ENCODE measurements at places on chromosomes 1 and 21.

DNA sequence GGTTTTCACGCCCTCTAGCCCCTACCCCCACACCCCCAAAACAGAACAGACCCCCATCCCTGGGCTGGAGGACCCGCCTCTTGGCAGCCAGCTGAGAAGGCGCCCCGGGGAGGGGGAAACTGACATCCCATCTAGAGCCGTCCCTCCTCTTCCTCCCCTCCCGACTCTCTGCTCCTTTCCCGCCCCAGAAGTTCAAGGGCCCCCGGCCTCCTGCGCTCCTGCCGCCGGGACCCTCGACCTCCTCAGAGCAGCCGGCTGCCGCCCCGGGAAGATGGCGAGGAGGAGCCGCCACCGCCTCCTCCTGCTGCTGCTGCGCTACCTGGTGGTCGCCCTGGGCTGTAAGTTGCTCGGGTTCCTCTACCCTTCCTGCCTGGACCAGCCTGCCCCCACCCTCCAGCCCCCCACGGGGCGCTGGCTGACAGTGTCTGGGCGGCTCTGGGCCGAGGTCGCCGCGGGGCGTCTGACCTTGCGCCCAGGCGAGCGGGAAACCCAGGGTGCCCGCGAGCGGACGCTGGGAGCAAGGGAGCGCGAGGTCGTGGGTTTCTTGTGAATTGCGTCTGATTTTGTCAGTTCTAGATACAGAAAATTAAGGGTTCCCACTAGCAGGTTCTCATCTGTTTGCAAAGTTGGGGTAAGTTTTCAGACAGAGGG, 618 bp downstream of the JAM2 start:
- peak; percentile 42 for DNase-seq

GRCh38 chr1:12658531-12659453, 14.9 kb downstream of the AADACL4 start:
- DNase-seq, result peak; percentile 77

GRCh38 chr1:171754353-171754705, 12.5 kb upstream of the VAMP4 start:
- no peak for DNase-seq

DNA sequence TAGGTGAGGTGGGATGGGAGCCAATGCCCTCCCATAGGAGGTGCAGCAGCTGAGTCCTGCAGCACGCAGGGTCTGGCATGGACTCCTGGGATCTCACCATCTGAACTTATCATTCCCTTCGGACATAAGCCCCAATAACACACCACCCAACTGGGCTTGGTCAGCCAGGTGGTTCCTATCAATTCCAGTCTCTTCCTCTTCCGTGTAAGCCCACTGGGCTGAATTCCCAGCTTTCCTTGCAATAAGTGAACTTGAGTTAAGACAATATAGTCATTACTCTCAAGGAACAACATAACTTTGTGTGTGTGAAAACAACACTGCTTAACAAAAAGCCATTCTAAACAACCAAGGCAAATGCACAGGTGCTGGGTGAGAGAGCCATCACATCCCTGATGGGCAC, 86.6 kb upstream of the EDN2 start:
- DNase-seq, result peak; percentile 22

DNA sequence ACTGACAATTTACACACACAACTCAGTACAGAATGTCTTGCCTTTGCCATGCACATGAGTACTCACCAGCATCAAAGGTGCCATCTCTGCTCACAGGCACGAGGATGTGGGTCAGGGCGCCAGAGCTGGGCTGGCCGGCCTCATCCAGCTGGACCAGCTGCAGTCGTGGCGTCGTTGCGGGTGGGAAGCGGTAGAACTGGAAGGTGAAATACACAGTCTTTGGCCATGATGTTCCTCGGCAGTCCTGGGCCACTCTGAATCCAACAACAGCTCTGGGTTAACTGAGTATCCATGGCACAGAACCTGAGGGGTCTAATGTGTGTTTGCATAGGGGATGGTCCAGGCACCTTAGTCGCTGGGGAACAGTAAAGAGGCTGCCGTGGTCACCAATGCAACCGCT, 87.7 kb downstream of the NPHP4 start:
- DNase-seq, result no peak

- no peak for DNase-seq
Observed at GRCh38 chr1:198122693-198123092, 34.1 kb upstream of the NEK7 start.

DNA sequence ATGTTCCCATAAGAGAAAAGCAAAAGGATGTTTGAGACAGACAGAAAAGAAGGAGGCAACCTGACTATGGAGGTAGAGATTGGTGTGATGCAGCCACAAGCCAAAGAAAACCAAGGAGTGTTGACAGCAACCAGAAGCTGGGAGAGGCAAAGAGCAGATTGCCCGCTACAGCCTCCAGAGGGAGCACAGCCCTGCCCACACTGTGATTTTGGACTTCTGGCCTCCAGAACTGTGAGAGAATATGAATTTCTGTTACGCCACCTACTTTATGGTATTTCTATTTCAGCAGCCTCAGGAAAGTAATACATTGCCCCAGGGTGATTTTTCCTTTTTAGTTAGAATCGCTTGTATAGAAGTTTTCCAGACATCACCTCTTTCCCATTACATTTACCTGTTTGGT, 28.4 kb downstream of the SLAMF6 start:
- DNase-seq, result no peak

- DNase-seq, result no peak
Observed at GRCh38 chr1:225980005-225980836, 18.9 kb downstream of the SDE2 start.

- DNase-seq, result no peak
Observed at GRCh38 chr1:115729756-115730155, 38.8 kb downstream of the CASQ2 start.

DNA sequence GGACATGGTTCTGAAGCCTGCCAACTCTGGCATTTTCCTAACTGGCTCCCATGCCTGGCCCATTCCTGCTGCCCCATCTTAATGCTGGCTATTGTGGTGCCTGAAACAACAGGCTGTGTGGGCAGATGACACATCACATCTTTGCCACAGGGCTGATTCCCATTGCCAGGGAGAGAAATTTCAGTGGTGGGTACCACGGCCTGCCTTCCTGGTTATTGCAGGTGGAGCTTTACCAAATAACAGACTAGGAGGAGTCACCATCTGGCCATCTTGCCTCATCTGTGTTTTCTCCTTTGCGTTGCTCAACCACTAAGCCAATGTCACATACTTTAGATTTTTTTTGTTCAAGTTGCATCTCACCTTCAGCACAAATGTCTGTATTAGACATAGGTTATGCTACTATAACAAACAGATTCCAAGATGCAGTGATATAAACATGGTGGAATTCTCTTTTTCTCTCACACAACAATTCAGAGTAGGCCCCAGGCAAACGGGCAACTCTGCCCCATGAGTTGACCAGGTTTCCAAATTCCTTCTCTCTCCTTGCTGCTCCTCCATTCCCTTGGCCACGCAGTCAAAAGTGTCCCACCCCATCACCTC, 14.1 kb downstream of the CDA start:
- DNase-seq, result no peak

DNA sequence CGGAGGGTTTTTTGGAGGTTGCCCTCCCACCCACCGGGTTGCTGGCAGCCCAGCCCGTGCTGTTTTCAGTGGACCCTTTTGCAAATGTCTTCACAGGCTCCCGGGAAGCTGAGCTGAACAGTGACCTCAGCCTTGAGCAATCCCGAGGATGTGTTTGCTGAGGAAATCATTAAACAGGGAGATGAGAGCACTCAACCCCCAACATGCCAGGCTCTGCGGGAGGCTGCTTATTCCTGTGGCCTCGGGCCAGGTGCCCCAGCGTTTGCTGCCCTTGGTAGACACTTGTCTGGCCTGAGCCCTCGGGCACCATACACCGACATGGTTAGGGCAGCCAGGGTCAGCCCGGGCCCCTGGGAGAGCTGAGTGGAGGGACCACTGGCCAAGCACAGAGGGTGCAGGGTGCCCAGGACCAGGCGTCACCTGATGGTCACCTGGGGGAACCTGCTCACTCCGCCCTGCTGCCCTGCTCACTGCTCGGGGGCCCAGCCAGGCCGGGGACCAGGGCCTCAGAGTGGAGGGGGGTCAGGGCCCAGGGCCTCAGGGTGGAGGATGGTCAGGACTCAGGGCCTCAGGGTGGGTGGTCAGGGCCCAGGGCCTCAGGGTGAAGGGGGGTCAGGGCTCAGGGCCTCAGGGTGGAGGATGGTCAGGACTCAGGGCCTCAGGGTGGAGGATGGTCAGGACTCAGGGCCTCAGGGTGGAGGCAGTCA, 42.5 kb upstream of the POFUT2 start:
- no peak for DNase-seq

DNA sequence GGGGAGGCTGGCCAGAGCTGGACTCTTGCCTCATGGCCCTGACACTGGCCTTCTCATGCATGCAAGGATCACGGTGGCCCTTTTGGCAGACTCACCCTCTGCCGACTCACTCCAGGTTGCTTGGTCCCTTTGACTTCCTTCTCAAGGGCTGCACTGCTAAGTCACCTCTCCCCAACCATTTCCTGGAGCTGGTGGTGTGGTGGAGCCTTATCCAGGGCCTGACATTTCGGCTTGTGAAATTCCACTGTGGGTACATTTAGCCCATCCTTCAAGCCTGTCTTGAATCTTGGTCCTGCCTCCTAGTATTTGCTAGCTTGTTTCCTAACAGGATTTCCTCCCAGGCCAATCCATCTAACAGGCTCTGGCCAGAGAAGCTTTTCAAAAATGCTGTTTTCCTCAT, 52.6 kb upstream of the JUN start:
- DNase-seq, result no peak

- no peak for DNase-seq
Observed at GRCh38 chr1:208344202-208344857, 100.1 kb upstream of the PLXNA2 start.

DNA sequence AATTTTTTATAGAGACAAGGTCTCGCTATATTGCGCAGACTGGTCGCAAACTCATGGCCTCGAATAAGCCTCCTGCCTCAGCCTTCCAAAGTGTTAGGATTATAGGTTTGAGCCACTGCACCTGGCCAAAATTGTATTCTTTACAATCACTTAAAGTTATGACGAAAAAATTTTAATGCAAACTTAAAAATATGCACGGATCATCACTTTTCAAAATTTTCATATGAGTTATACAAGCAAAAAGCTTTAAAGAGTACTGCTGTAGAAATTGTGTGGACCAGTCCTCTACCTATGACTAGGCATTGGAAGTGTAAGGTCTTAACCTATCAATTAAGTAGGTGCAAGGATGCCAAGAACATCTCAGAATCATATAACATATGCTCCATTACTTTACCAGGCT, 34.9 kb downstream of the COP1 start:
- DNase-seq, result no peak

- DNase-seq, result no peak
Observed at GRCh38 chr1:248136811-248137210, 8.1 kb upstream of the OR2M5 start.

GRCh38 chr1:63112155-63112900, 210.0 kb upstream of the FOXD3 start:
- no peak for DNase-seq

DNA sequence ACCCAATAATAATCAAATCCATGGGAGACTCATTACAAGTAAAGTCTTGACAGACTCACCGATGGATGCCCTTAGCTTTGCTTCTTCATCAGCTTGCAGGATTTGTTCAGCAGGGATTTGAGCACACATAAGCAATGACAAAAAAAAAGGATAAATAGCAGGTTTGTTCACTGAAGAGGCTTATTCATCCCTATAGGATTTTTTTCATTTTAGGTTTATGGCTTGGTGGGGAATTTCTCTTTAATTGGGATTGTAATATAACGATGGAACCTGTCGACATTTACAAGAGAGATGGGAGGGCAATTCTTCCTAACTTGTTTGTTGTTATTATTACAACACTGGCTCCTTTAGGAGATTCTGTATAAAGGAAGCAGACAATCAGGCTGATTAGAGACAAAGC, 649.1 kb upstream of the PLXNA2 start:
- DNase-seq, result no peak

DNA sequence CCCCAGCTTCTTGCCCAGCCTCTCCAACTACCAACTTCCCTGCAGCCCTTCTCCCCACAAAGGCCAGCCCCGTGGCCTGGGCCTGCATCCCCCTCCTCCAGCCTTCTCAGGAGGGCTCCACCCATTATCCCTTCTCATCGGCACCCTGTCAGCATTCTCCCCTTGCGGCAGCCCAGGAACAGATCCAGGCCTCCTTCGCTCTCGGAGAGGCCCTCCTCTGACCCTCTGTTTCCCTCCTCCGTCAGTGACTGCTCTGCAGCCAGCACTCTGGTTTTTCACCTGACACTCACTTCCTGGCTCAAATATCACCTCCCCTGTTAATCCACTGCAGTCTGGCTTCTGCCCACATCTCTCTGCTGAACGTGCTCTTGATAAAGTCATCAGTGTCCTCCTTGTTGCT, 17.5 kb downstream of the ADGRB2 start:
- DNase-seq, result no peak

DNA sequence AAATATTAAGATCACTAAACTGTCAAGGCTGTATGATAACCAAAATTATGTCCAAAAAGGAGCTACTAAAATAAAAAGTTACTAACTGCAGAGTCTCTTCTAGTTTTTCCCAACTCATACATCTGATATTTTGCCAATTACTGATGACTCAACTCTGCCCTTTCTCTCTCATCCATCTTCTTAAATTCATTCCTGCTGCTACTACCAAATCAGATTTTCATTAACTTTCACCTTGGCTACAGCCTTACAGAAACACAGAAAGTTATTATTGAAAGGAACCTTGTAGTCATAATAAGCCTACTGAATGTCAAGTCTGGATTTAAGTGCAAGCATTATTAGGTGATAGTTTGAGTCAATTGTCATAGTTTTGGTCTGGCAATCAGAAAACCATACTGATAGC, 273.1 kb downstream of the DPYD start:
- no peak for DNase-seq

DNA sequence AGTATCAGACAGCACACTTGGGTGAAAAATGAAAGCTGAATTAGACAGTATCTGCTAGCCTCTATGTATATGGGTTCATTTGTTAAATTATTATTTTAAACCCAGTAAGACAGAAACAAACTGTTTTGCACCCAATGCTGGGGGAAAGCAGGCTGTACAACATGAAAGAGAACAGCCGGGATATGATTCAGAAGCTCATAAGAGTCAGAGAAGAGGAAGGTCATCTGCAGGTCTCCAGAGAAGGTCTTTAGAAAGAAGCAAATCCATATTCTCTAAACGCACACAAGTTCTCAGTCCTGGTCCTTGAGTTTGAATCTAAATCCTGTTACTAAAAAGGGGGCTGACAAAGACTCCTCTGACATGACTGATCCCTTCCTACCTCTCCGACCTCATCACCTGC, 155.1 kb downstream of the SIPA1L2 start:
- DNase-seq, result no peak

GRCh38 chr1:187891993-187892682, 1063.4 kb downstream of the PLA2G4A start:
- no peak for DNase-seq

DNA sequence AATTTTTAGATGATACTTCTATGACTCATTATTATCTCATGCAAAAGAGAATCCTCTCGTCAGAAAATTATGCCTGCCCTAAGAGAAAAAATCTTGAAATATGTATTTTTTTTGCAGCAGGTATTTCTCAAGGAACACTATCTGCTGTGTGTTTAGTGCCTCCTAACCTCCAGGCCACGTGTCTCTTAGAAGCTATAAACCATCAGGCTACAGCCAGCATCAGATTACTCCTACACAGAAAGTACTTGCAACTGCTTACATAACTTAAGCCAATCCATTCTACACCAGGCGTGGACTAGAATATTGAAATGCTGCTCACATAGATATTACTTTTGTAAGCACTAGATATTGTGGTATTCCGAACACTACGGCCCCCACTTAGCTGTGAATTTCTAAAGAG, 933.4 kb downstream of the PLA2G4A start:
- no peak for DNase-seq

GRCh38 chr1:116075990-116076389, 35.2 kb upstream of the MAB21L3 start:
- DNase-seq, result no peak
